ENCODE measurements at places on chromosomes 2 and 18.

DNA sequence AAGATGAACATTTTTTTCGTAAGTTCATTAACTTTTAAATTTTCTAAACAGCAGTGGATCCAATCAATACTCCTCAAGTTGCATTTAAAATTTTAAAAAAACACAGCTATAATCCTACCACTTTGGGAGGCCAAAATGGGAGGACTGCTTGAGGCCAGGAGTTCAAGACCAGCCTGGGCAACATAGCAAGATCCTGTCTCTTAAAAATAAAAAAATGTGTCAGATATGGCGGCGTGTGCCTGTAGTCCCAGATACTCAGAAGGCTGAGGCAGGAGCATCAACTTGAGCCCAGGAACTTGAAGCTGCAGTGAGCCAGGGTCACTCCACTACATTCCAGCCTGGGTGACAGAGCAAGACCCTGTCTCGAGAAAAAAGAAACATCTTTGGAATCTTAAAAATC is 59.8 kb upstream of the RNU4ATAC start:
- DNase-seq: no peak

DNA sequence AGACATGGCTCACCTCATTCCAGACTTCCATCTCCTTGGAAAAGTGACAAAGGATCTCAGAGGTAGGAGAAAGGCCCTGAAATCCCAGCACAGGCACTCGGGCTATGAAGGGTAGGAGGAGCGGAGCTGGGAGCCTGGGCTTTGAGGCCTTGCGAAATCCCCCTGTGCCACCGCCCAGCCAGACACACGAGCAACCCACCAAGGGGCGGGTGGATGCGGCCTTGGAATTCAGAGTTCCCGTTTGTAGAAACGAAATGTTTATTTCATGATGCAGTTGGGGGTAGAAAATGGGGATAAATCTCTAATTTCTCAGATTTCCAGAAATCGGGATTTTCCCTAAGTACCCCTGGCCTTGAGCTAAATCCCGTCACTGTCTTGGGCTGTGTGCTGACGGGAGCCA is 177.1 kb upstream of the HDAC4 start:
- DNase-seq: no peak

DNA sequence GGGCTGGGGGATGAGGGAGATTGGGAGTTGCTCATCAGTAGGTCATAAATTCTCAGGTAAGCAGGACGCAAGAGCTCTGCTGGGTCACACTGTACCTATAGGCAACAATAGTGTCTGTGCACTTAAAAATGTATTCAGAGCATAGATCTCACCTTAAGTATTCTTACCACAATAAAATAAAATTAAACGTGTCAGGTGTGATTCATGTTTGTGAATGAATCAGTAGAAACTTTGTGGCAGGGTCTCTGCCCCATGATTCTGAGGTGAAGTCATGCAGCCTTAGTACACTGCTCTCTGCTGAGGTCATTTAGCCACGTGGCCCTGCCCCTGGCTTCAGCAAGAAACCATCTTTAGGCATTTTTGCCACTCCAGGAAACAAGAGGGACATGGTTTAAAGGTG is 253.8 kb downstream of the FBXO15 start:
- DNase-seq: no peak

- DNase-seq: no peak
Measured at GRCh38 chr2:129055824-129056223, 737.2 kb upstream of the HS6ST1 start.

DNA sequence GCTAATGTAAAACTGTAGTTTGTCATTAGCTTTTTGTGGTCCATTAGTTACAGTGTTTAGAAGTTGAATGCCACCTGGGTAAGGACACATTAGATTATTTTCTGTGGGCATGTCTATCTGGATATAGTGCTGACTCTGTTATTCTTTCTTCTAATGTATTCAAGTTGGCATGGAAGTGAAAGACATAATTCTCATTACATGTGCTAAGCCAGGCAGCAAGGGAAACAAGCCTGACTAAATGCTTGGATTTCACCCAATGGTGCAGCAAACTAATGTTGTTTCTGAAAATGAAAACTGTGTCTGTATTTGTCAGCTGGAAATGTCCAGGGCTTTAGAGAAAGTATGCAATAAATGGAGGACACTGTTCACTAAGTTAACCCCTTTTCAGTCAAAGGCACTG is 100.7 kb downstream of the NUP35 start:
- no peak for DNase-seq

GRCh38 chr2:1045109-1045508 is 94.5 kb downstream of the SNTG2 start:
- DNase-seq: no peak

DNA sequence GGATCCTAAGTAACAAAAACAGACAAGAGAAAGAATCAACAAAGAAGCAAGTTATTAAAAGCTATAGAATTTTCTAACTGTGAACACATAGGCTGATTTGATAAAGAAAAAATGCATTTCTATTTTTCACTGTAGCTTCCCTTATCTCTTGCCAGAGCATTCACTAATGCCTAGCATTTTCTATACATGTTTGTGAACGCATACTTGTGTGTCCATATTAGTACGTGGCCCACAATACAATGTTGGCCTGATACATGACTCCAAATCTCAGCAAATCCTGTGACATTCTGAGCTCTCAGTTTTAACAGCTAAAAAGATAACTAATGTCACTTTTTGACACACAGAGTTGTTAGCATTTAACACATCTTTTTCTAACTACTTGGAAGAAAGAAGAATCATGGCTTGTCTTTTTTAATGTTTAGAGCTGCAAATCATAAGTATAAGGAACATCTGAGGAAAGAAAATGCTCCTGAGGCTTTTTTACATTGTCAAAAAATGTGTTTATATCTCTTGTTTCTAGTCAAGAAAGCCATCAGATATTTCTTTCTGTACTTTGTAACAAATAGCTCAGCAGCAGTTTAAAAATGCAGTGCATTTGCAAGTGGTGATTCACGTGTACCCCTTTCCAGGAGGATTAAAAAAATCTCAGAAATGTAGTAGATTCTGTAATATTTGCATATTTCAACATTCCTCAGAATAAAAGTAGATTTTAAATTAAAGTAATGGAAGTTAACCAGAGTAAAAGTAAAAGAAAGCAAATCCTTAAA is 1646.8 kb upstream of the TMEFF2 start:
- DNase-seq: peak; percentile 73

Measured in fibroblast of skin of right quadriceps (primary cell).